ENCODE measurements at places on chromosomes 2 and 18.

DNA sequence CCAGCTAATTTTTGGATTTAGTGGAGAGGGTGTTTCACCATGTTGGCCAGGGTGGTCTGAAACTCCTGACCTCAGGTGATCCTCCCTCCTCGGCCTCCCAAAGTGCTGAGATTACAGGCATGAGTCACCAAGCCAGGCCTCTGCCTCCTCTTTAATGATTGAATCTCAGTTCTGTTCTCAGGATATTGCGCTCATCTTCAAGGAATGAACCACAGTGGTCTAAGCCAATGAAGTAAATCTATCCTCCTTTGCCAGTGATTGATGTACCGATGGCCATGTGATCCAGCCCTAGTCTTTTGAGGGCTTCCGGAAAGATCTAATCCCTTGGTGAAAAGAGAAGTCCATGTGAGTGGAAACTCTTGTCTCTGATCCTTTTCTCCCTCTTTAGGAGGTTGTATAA is 48.6 kb downstream of the POLE4 start:
- DNase-seq: no peak

- DNase-seq: no peak
These were observed 35.4 kb downstream of the CACNB4 start for GRCh38 chr2:152063325-152063924.

- no peak for DNase-seq
These were observed 95.1 kb downstream of the CRIM1 start for GRCh38 chr2:36450466-36451196.

DNA sequence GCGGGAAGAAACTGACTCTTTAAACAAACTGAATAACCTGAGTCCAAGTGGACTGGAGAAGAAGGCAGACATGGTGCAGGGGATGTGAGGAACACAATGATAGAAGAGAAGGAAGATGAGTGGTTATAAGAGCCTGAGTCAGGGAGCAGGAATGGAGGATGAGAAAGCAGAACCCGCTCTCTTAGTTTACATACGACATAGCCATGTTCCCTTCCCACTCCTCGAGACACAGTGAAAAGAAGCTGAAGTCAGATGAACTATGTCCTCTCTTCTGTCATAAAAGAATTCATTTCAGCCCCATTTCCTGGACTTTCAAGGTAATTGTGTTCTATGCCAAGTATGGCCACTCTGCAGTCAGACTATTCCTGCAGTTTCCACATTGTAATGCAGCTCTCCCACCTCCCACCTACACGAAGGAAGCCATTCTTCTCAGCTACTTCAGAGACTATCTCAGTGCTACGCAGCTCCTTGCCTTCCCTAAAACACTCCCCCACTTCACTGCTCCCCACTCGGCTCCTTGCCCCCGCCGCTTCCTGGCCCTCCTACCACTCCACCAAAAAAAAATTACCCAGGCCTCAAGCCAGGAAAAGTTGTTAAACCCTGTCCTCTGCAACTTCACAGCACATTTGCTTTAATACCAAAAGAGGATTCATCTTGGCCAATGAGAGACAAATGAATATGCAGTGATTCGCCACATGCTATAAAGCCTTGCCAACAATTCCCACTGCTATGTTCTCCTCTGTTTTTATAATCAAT is 323.4 kb upstream of the EPHA4 start:
- no peak for DNase-seq

DNA sequence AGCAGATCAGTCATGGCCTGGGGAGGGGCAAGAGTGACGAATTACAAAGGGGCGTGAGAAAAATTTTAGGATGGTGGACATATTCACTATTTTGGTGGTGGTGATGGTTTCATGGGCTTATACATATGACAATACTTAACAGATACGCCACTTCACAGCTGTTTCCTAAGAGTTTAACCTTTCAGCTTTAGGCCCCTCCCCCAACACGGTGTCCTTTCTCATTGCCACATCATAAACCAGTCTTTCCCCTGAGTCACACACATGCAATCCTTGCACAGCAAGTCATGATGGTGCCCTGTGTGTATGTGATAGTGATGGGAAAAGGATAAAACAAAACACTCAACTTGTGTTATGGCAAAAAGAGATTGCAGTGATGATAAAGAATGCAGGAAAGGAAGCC is 47.6 kb upstream of the IL1R1 start:
- no peak for DNase-seq

DNA sequence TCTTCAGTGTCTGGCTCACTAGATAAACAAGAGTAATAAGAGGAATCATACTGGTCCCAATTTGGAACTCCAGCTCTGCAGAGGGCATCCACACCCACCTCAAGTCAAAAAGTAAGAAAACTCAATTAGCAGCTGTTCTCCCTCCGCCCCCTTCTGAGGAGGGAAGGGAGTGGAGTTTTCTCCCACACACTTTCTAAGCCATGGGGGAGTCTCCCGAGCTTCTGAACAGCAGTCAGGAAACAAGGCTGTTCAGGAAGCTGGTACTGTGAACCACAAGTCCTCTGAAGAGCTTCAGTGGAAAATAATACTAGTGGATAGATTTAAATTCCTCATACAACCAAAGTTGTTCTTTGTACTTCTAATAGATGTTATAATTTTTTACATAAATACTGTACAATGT is 32.9 kb upstream of the SPTBN1 start:
- no peak for DNase-seq

DNA sequence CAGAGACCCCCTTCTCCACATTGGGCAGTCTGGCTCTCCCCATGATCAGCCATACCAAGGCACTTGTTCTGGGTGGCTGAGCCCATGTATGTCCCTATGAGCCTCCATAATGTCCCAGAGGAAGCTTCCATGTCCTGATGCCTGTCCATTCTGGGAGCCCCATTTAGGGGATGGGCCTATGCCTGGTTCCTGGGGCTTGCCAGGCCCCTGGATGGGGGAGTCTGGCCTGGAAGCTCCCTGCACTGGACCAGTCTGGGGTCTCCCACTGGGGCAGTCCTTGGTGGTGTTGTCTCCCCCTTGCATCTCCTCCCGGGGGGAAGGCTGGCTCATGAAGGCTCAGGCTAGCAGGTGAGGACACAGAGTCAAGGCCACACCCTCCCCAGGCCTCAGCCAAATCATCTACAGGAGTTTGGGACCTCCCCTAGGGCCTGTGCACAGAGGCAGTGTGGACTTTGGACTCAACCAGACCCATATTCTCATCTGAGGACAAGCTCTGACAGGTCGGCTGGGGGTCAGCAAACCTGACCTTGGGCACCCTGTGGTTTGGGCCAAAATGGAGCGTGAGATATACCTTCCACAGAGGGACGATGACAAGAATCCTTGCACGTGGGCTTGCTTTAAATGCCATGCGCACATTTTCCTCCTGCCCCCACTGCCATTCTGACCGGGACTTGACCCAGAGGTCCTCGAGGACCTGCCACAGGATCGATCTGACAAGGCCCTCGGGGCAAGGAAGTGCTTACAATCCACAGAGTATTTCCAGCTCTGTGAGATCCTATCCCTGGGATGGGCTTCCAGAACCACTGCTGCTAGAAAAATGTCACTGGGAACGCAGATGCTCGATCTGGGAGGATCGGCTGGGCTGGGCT is 38.8 kb downstream of the INHBB start:
- no peak for DNase-seq

GRCh38 chr18:57801761-57802212 is 1.3 kb downstream of the ATP8B1 start:
- no peak for DNase-seq

GRCh38 chr18:57073501-57074187 is 73.2 kb upstream of the BOD1L2 start:
- no peak for DNase-seq

- DNase-seq: no peak
These were observed 341.8 kb downstream of the ALK start for GRCh38 chr2:29579495-29580169.

DNA sequence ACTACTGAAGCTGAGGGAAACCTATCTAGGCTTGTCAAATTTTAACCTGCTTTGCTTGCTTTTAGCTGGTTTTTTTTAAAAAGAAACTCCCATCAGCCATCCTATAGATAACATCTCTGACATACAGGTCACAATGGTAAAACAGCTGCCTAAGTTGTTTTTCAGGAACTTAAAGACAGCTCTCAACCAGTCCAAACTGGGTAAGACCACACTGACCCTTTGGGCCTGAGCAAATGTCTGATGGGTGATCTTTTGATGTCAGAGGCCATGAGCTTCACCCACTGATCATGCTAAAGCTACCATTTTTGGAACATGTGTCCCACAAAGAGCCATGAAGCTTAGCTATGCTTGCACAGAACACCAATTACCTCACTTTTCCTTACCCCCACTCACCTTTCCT is 50.0 kb upstream of the TANC1 start:
- no peak for DNase-seq

GRCh38 chr2:170013802-170014551 is 164.0 kb upstream of the MYO3B start:
- DNase-seq: no peak

All from GDM1 (cell line).